ENCODE measurements at places on chromosomes 5 and 9.

- peak; percentile 65 for DNase-seq
Measured at GRCh38 chr9:138121438-138122050, 244.0 kb downstream of the CACNA1B start.

DNA sequence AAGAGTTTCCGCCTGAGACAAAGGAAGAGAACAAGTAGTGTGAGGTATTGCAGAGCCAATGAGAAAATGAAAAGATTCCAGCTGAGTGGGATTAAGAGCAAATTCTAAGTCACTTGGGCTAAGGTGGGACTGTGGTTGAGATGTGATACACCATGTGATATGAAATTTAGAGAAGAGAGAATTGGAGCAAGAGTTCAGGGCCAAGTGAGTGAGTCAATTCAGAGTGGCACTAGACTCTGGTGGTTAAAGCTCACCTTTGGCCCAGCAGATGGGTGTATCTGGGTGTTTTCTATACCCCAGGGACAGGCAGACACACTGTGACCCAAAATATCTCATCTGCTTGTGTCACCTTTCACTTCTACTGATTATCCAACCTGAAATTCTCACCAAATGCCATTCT is 368.1 kb downstream of the KCNN2 start:
- DNase-seq = no peak

DNA sequence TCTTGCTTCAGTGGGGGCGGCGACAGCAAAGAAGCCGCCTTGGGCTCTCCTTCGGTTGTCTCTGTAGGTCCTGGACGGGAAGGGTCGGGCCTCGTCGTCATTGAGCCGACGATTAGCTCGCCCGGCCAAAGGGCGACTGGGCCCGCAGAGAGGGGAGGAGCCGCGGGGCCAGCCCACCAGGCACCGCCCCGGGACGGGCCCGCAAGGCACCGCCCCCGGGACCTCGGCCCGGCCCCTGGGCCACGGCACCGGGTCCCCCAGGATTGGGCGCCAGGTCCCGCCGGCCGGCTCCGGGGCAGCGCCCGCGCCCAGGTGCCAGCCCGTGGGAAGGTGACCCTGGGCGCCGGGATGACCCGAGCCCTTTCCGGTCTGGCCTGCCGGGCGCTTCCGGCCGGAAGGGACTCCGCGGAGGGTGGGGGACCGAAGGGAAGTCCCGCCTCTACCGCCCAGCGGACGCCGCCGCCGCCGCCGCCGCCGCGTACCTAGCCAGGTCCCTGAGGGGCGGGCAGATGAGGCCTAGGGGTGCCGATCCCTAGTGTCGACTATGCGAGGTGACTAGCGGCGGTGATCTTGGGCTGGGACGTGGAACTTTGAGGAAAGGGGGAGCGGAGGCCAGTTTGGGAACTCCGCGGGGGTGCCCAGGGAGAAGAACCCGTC is at the start of the genes GBA2 and RGP1:
Gene GBA2 (minus strand): TSS at position 371 of the 657 bp plus-strand sequence. CDS start 524 bp downstream, outside the sequence.
Gene RGP1 (plus strand): TSS at position 430 of the 657 bp plus-strand sequence. CDS start 469 bp downstream, outside the sequence.
- DNase-seq = peak; percentile 91

DNA sequence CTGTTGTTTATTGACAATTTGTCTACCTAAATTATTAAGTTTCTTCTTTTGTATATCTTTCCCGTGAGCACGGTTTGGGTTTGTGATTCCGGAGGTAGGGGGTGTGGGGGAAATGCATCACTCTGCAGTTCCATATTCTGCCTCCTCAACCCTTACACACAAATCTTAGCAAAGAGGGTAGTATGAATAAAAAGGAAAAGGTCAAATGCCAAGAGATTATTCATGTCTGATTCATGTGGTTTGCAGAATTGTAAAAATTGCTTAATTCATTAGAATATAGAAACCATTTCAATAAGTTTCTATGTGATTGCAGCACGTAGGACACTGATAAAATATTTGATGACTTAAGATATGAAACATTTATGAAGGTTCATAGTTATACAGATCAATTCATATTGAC is 601.9 kb downstream of the SEMA5A start:
- DNase-seq = no peak

- DNase-seq = no peak
Measured at GRCh38 chr9:92882276-92882675, 4.4 kb upstream of the ZNF484 start.

GRCh38 chr5:143614831-143615230 is 197.1 kb upstream of the HMHB1 start:
- DNase-seq = no peak

GRCh38 chr9:105978336-105978735 is 284.0 kb downstream of the TMEM38B start:
- no peak for DNase-seq

- peak; percentile 13 for DNase-seq
Measured at GRCh38 chr9:110426052-110426709, 88.5 kb upstream of the TXNDC8 start.

DNA sequence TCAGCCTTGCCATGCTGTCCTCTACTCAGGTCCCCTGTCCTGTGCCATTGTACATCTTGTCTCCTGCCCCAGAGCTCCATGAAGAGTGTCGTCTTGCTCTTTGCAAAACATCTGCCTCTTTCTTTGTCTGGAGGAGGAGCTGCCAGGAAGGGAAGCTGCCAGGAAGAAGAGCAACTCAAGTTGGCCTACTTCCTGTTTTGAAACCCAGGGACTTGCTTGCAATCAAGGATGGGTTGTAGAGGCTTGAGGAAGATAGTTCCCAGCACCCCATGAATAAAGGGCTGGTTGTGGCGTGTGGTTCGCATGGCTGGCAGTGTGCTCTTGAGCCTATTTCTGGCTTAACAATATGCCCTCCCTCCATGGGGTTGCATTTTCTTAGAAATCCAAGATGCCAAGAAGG is 53.0 kb upstream of the CPEB4 start:
- DNase-seq = no peak

GRCh38 chr5:173707392-173707791 is 90.9 kb upstream of the BOD1 start:
- no peak for DNase-seq

GRCh38 chr5:172800088-172800551 is 29.1 kb upstream of the DUSP1 start:
- no peak for DNase-seq

- no peak for DNase-seq
Measured at GRCh38 chr5:142798099-142798770, 28.1 kb downstream of the ARHGAP26 start.

DNA sequence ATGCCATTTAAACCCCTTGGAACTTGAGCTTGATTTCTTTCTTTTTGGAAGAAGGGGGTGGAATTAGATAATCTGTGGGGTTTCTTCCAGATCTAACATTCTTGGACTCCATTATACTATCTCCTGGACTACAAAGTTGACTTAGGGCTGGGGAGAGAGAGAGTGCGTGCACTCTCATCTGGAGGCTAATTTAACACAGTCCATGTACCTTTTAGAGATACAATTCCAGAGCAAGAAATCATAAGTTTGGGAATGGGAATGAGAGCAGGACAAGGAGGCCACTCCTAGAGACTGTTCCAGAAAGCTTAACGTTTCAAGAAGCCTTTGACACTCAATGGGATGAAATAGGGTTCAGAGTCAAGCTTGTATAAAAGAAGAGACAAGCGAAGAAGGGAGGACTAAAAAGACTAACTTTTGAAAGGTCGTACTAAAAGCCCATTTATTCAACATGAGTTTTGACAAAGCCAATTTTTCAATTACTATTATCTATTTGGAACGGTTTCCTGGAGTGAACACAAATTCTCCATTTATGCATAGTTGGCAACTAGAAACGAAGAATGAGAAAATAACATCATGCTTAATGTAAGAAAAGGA is 83.4 kb downstream of the ACTL7B start:
- no peak for DNase-seq

- no peak for DNase-seq
Measured at GRCh38 chr9:26131886-26132285, 453.6 kb upstream of the TUSC1 start.

GRCh38 chr5:38718771-38719391 is 126.9 kb upstream of the OSMR start:
- DNase-seq = no peak

- no peak for DNase-seq
Measured at GRCh38 chr5:100790170-100790665, 112.9 kb downstream of the ST8SIA4 start.
